ENCODE measurements at places on chromosomes 5 and 9. TPM values are rescaled to one million over a fixed set of nuclear protein-coding genes. Genes with fewer than 3 reads are reported as not detected.

DNA sequence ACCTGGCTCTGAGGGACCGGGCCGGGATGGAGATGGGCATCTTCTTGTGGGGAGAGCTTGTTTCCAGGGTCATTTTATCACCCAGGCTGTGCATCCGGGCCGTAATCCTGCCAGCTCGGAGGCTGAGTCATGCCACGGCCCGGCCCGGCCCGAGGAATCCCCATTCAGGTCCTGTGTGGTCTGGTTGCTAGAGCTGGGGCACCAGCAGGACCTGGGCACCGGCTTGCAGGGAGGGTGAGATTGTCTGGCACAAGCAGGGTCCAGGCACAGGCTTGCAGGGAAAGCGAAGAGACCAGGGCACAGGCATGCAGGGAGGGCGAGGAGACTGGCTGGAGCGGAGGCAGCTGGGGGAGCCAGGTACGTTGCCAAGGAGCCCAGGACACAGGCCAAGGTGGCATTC is 106.8 kb downstream of the RXRA start:
- H3K36me3 ChIP-seq = peaks cover 16% of the 10 kb centered on the region
- no peaks in the 10 kb centered on the region for H3K27me3 ChIP-seq
- no peak overlapping the region for H3K4me3 ChIP-seq
- no peaks in the 10 kb centered on the region for H3K4me1 ChIP-seq

GRCh38 chr9:75891771-75892215 is 1.3 kb downstream of the PCSK5 start:
- no peaks in the 10 kb centered on the region for H3K36me3 ChIP-seq
- H3K4me1 ChIP-seq = peaks cover 11% of the 10 kb centered on the region
- peak overlapping the region; percentile 96 for H3K4me3 ChIP-seq
- H3K27me3 ChIP-seq = no peaks in the 10 kb centered on the region

DNA sequence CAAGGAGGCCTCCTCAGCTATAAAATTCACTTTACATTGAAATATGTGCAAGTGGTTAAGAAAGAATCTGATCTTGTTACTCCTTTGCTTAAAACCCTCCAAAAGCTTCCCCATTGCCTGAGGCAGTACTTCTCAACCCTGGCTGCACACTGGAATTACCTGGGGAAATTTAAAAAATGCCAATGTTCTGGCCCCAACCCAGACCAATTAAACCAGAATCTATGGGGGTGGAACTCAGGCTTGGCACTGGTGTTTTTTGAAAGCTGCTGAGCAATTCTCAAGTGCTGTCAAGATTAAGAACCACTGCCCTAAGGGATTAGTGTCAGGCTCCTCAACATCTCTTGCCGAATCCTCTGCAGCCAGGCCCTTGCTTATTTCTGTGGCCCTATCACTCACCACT is 269.6 kb downstream of the ELAVL2 start:
- no peak overlapping the region for H3K4me3 ChIP-seq
- no peaks in the 10 kb centered on the region for H3K27me3 ChIP-seq
- H3K4me1 ChIP-seq = no peaks in the 10 kb centered on the region
- no peak overlapping the region for H3K27ac ChIP-seq

PCDHGC4 gene
- total RNA-seq = 4.0 TPM

ZNF484 gene
- 9.1 TPM for total RNA-seq

TUSC1 gene
- not detected for total RNA-seq

ANKDD1B gene
- 0.44 TPM for total RNA-seq

DNA sequence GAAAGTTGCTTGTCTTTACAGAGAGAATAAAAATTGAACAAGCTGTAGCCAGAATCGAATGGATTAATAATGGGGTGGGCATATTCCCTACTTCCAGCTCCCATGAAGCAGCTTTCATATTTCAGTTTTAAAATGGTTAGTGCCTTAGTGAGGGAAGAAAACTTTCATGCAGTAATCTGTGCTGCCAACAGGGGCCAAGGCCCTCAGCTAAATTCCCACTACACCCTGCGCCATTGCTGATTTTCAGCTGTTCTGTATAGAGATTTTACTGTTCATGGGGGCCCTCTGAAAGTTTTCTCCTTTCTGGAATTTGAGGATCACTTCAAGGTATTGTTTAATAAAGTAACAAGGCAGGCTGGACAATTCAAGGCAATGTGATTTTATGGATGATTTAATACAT is 58.2 kb downstream of the CAST start:
- DNase-seq = no peak
- no peak overlapping the region for H3K4me3 ChIP-seq
- H3K36me3 ChIP-seq = no peaks in the 10 kb centered on the region
- H3K27ac ChIP-seq = no peak overlapping the region
- no peaks in the 10 kb centered on the region for H3K4me1 ChIP-seq
- no peaks in the 10 kb centered on the region for H3K27me3 ChIP-seq

DNA sequence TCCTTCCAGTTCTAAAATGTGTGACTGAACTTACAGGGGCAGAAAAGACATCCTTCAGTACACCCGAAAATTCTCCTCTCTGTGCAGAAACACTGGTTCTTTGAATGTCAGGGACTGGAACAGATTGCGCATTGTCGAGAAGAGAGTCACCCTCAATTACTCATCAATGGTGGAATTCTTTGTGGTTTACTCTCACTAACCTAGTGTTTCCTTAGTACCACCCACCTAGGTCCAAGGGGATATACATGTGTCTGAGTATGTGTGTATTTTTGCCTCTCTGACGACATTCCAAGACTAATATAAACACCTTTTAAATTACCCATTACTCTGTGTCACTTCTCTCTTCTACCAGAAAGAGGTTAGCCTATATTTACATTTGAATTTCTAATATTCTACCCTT is 660.8 kb downstream of the TLE1 start:
- no peak overlapping the region for H3K4me3 ChIP-seq
- peaks cover 2% of the 10 kb centered on the region for H3K36me3 ChIP-seq
- H3K27me3 ChIP-seq = no peaks in the 10 kb centered on the region
- no peak overlapping the region for H3K27ac ChIP-seq
- H3K4me1 ChIP-seq = no peaks in the 10 kb centered on the region

TNFSF15 gene
- total RNA-seq = not detected

- no peaks in the 10 kb centered on the region for H3K27me3 ChIP-seq
- no peak for DNase-seq
- H3K4me1 ChIP-seq = no peaks in the 10 kb centered on the region
- no peak overlapping the region for H3K27ac ChIP-seq
- H3K4me3 ChIP-seq = no peak overlapping the region
- no peaks in the 10 kb centered on the region for H3K36me3 ChIP-seq
These were observed 26.5 kb downstream of the B4GALT1 start for GRCh38 chr9:33140401-33141360.

- no peaks in the 10 kb centered on the region for H3K36me3 ChIP-seq
- H3K4me3 ChIP-seq = no peak overlapping the region
- no peak for DNase-seq
- no peaks in the 10 kb centered on the region for H3K27me3 ChIP-seq
- no peak overlapping the region for H3K27ac ChIP-seq
- H3K4me1 ChIP-seq = no peaks in the 10 kb centered on the region
These were observed 4.6 kb downstream of the MORN5 start for GRCh38 chr9:122164286-122164685.

KIF24 gene
- total RNA-seq = 3.7 TPM

GRCh38 chr9:111375062-111375461 is 45.0 kb upstream of the OR2K2 start:
- H3K27ac ChIP-seq = no peak overlapping the region
- DNase-seq = no peak
- H3K4me1 ChIP-seq = no peaks in the 10 kb centered on the region
- H3K36me3 ChIP-seq = peaks cover 52% of the 10 kb centered on the region
- no peak overlapping the region for H3K4me3 ChIP-seq
- H3K27me3 ChIP-seq = no peaks in the 10 kb centered on the region

LYRM7 gene
- 8.8 TPM for total RNA-seq

GRCh38 chr5:88984040-88984439 is 101.1 kb upstream of the MEF2C start:
- no peaks in the 10 kb centered on the region for H3K27me3 ChIP-seq
- peaks cover 3% of the 10 kb centered on the region for H3K4me1 ChIP-seq
- no peak overlapping the region for H3K27ac ChIP-seq
- H3K4me3 ChIP-seq = no peak overlapping the region
- H3K36me3 ChIP-seq = no peaks in the 10 kb centered on the region
- DNase-seq = no peak

EPB41L4A gene
- 4.8 TPM for total RNA-seq

IFNE gene
- not detected for total RNA-seq

GRCh38 chr5:324736-325612 is 3.5 kb downstream of the AHRR start:
- H3K27me3 ChIP-seq = peaks cover 18% of the 10 kb centered on the region
- no peaks in the 10 kb centered on the region for H3K36me3 ChIP-seq
- H3K4me1 ChIP-seq = no peaks in the 10 kb centered on the region
- no peak overlapping the region for H3K4me3 ChIP-seq

ELOVL7 gene
- 2.5 TPM for total RNA-seq

GRCh38 chr5:17343675-17344074 is 126.2 kb downstream of the BASP1 start:
- no peak for DNase-seq
- H3K4me3 ChIP-seq = no peak overlapping the region
- H3K27ac ChIP-seq = no peak overlapping the region
- no peaks in the 10 kb centered on the region for H3K36me3 ChIP-seq
- H3K4me1 ChIP-seq = no peaks in the 10 kb centered on the region

CATSPER3 gene
- total RNA-seq = 0.50 TPM

GRCh38 chr9:6877671-6878161 is 119.9 kb downstream of the KDM4C start:
- no peaks in the 10 kb centered on the region for H3K36me3 ChIP-seq
- H3K4me3 ChIP-seq = no peak overlapping the region

Measured in H9 (cell line).